Stimulated activated CD4-positive, alpha-beta T cell treated with anti-CD3 and anti-CD28 coated beads, Interleukin-4, amount 100 ng/mL, for 1 hour (primary cell): ENCODE measurements at places on chromosomes 7 and 10.
A peak's percentile ranks its signal among the peaks of the same experiment; 100 is the strongest.

DNA sequence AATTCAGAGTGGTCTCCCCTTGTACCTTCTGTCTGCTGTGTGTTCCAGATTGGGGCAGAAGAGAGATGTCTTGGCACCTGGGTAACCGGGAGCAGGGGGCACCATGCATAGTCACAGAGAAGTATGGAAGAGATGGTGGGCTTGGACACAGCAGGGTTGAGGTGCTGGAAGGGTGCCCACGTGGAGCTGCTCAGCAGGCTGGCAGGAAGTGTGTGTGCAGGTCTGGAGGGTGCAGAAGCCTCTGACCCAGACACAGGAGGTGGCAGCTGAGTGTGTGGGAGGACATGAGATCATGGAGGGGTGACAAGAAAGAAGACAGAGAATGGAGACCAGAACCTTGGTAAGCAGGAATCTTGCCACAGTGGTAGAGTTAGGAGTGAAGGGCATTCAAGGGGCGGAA, 42.3 kb upstream of the DUSP5 start:
- DNase-seq: peak; percentile 16

GRCh38 chr7:32533276-32534029, 38.2 kb downstream of the AVL9 start:
- no peak for DNase-seq

GRCh38 chr7:102284399-102284798, 2.3 kb upstream of the SH2B2 start:
- DNase-seq: no peak

DNA sequence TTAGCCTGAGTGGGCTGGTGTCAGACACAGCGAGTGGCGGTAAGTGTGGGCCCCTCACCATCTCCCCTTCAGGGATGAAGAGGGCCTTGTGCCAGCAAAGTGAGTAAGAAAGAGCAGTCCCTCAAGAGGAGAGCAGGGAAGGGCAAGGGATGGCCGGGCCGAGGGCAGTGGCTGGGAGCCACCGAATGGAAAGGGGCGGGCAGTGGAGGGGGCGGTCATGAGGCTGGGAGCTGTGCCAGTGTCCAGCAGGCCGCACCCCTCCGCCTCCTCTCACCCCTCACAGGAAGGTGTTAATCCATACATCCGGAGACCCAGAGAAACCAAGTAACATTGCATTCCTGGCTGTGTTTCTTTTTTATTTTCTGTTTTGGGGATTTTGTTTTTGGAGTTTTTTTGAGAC, 28.6 kb upstream of the RASGEF1A start:
- DNase-seq: no peak

DNA sequence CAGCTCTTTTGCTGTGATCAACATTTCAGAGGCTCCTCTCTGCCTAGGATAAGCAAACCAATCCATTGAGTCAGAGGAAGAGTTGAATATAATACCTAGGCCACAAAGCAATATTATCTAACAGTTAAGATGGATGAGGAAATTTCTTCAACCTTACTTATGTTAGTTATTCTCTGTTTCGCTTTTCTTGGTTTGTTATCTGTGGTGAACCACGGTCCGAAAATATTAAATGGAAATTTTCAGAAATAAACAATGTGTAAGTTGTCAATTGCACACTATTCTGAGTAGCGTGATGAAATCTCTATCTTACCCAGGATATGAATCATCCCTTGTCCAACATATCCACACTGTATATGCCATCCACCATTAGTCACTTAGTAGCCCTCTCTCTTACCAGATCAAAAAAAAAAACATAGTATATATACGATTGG, 1.5 kb upstream of the HTR7 start:
- no peak for DNase-seq

DNA sequence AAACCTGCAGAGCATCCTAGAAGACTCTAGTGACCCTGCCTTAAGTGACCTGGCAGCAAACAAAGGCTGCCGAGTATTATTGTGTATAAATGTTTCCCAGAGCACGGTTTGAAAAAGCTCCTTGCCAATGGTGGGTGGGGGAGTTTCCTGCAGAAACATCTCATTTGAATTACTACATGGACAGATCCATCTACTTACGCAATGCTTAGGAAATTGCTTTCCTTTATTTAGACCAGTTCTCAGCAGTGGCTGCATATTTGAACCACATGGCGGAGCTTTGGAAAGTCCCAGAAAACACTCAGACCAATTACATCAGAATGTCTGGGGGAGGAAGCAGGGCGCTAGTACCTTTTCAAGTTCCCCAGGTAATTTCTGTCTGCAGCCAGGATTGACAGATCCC, 560.9 kb downstream of the SDK1 start:
- DNase-seq: no peak

GRCh38 chr10:92829042-92829785, 19.1 kb upstream of the EXOC6 start:
- no peak for DNase-seq

DNA sequence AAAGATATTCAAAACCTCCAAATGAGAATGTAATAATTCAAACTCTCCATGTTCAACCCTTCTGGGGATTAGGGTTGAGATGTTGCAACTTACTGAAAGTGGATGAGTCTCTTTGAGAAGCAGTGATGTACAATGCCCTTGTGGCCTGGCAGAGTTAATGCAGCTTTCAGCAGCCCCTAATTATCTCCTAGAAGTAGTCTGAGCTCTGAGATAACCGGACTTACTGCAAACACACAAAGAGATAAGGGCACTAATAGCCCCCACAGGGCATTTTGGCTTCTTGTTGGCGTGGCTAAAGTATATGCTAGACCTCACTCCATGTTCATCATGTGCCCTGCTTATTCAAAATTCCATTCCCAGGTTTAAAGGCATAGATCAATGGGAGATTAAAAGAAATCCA, 404.7 kb downstream of the NEBL start:
- no peak for DNase-seq

GRCh38 chr7:68697796-68698280, 900.4 kb upstream of the AUTS2 start:
- DNase-seq: no peak
